ENCODE measurements at places on chromosomes 1 and 21.
A peak's percentile ranks its signal among the peaks of the same experiment; 100 is the strongest.

DNA sequence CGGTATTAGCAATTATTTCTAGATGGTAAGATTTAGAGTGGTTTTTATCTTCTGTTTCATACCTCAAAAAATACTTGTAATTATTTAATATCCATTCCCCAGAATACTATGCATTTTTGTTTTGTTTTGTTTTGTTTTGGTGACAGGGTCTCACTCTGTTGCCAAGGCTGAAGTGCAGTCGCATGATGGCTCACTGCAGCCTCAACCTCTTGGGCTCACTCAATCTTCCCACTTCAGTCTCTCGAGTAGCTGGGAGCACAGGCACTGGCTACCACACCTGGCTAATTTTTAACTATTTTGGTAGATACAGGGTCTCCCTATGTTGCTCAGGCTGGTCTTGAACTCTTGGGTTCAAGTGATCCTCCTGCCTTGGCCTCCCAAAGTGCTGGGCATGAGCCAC, 252.7 kb downstream of the AKT3 start:
- no peak for DNase-seq

- DNase-seq: no peak
These were observed 97.4 kb upstream of the DUSP10 start for GRCh38 chr1:221839321-221839720.

- DNase-seq: no peak
These were observed 3.7 kb upstream of the SEMA4A start for GRCh38 chr1:156149374-156150332.

DNA sequence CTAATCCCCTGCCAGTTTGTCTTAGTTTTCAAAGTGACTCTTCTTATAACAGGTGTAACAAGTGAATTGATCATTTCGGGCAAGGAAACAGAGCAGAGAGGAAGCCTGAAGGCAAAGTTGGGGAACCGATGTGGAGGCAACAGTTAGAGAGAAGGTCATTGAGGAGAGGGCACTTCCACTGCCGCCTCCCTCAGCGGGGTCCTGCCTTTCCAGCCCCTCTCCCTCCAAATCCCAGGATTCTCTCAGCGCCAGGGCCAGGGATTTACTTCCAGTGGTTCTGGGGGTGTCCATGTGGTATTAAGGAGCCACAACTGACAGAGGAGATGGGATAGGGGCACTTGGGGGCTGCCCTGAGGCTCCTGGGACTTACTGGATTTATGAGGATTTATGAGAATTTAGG, 39.7 kb upstream of the PDE9A start:
- DNase-seq: no peak

DNA sequence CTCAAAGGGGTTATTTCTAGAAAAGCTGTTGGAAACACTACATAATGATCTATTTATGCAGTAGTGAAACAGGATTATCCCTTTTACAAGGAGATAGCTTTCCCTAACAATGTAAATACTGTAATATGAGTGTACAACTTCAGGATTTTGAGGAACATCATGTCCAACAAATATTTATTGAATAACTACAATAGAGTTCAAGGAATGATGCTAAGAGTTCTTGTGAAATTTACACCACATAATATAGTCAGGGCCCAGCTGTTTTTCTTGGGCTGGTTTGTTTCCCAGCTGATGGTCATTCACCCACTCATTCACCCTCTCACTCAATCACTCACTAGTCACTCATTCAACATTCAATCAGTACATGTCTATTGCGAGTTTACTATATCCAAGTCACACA, 12.3 kb upstream of the LYPLAL1 start:
- DNase-seq: no peak

DNA sequence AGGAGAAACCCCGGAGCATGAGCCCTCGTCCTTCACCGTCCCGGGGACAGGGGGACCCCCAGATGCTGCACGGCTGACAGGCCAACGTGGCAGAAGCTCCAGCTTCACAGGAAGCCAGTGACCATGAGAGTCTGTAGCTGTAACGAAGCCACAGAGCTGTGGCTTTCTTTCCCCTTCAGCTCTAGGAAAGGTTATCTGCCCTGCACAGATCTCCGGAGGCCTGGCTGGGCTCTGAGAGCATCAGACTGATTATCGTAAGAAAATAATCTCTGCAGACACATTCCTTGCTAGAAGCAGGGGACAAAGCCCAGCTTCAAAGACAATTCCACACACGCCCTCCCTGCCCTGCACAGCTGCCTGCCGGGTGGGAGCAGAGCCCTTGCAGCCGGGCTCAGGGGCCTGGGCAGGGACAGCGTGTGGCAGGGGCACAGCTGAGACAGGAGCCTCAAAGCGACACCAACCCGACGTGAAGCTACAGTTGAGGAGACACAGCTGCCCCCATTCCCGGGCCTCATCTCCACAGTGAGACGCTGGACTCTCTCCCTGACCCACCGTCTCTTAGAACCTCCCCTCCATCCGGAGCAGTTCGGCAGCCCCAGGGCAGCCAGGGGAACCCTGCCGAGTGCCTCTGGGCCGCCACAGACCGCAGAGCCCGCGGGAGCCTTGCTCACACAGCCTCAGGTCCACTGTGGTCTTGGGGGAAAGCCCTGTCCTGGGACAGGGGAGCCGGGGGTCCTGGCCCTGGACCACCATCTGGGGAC, 30.6 kb downstream of the POFUT2 start:
- peak; percentile 25 for DNase-seq

- peak; percentile 90 for DNase-seq
These were observed 254.0 kb upstream of the RUNX1 start for GRCh38 chr21:35303085-35303484.

- peak; percentile 37 for DNase-seq
These were observed 115.5 kb upstream of the NCAM2 start for GRCh38 chr21:20882462-20883407.

DNA sequence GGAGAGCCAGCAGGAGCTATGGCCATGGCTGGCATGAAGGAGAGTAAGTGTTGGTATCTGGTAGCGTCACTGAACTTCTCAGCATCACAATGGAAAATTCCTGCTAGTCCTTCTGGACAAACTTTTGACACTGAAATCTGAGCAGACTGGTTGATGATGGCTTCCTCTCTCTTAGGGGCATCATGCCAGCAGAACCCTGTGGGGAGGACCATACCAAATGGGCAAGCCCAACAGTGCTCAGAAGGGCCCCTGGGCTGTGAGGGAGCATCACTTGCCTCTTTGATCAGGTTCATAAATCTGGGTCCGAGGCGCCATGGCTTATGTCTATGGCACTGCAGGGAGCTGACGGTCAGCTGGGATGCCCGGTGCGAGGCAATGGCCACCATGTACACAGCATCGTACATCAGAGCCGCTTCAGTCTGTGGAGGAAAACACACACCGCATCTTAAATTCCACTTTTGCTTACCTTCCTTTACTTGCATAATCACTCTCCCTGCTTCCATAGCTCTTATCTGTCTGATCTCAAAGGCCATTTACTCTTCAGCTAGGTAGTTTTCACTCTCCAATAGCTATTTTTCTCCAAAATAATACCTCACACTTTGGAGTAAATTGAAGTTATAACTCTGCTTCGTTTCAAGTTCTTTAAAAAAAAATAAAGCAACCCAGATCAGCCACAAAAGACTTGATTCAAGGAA, 297.1 kb downstream of the GRIK1 start:
- DNase-seq: no peak
